ENCODE measurements at places on chromosomes 1 and 21. TPM values are rescaled to one million over a fixed set of nuclear protein-coding genes. Genes with fewer than 3 reads are reported as not detected.

DNA sequence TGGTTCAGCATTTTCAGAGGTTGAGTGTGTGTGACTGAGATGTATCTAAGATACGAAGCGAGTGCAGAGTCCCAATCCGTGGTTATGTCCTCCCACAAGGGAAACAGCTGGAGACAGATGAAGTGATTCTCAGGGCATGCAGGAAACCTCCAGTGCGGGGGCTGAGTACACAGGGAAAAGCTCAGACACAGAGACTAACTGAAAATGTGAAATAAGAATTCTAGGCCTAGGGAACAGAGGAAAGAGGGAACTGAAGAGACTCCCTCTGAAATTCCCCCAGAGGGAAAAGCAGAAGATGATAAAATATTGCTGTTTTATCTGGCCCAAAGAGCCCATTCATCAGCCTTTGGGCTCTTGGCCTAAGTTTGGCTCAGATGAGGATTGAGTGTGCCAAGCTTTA lies 116.8 kb downstream of the LRRC53 start:
- DNase-seq, result no peak

GRCh38 chr1:26315874-26316850 lies 1.6 kb upstream of the CD52 start:
- no peak for DNase-seq

DNA sequence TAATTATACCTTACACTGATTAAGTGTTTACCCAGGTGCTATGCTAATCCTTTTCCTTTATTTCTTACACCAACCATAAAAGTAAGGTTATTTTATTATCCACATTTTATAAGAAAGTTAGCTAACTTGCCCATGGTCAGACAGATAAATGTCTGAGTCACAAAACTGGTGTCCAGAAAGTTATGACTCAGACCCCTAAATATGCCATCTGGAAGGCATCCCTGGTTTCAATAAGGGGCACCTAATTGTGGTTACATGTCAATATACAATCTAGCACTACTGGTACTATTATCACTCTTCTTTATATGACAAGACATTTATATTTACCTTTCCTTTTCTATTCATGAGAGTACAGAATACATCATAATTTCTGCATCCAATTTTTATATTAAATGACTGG lies 496.5 kb upstream of the ADGRL2 start:
- no peak for DNase-seq

- DNase-seq, result no peak
These were observed 13.1 kb downstream of the ZNF326 start for GRCh38 chr1:90007979-90008404.

DNA sequence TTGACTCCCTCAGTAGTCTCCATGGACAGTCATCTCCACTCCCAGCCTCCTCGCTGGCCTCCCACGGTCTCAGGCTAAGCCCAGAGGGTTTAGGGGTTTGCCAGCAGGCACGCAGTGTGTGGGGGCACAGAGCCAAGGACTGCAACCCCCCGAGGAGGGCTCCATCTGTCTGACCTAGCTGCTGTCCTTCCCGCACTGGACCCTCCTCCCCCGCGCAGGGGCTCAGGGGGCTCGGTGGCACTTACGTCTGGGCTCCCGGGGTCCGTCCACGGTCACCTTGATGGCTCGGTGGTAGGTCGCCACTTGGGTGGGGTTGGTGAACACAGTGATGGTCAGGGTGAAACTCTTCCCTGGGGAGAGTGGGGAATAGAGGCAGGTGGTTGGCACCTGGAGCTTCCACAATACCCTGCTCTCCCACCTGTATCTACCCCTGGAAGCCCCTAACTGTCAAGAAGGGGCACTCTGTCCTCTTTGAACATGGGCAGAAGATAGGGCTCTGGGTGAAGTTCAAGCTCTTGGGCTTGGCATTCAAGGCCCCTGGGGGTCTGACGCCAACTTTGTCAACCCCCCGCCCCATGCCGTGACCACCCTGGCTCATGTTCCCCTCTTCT lies 11.0 kb downstream of the RUNX3 start:
- no peak for DNase-seq

GRCh38 chr1:12553963-12554362 lies 64.0 kb downstream of the DHRS3 start:
- DNase-seq, result no peak

GRCh38 chr1:152626744-152627143 lies 3.8 kb upstream of the LCE3A start:
- no peak for DNase-seq

DNA sequence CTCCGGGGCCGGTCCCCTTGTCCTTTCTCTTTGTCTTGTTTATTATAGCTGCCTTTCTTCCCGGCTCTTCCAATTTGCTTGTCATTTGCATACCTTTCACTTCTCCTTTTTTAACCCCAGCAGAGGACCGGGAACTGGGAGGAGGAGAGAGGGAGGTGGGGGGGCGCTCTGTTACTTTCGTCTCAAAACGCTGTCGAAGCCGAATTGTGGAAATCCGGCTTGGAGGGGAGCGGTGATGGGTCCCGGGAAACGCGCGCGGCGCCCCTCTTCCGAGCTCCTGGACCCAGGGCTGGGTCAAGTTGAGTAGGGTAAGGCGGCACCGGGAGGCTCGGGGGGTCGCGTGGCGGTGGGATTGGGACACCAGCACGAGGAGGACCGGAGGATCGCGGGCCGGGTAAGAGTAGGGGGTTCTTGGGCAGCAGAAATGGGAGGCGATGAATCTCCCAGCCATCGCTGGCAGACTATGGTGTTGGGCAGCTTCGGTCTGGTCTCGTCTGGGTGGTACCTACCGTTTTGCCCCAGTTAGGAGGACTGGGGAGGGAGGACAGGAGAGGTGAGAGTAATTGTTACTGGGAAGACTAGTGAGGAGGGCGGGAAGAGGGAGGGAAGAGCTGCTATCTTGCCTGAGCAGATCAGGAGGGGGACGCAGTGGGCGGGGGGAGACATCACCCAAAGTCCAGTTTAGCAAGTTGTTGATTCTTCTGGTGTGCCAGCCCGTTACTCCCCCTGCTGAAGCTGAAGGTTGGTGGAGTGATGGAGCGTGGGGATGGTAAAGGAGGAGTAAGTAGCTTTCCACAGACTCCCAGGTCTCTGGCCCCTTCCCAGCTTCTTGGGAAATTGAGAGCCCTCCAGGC lies 1.5 kb downstream of the PROX1 start:
- DNase-seq, result no peak

DNA sequence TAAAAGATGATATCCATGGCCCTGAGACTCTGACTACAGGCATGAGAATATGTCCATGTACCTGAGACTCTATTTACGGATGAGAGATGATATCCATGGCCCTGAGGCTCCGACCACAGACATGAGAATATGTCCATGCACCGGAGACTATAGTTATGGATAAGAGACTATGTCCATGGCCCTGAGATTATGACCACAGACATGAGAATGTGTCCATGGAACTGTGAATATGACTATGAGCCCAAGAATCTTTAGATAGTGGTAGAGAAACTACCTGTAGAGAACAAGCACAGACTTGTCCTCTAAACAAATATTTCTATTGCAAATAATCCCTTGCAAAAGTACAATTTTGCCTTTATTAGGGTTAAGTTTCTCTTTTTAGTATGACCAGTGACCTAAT lies 263.2 kb downstream of the PCP4 start:
- no peak for DNase-seq

DNA sequence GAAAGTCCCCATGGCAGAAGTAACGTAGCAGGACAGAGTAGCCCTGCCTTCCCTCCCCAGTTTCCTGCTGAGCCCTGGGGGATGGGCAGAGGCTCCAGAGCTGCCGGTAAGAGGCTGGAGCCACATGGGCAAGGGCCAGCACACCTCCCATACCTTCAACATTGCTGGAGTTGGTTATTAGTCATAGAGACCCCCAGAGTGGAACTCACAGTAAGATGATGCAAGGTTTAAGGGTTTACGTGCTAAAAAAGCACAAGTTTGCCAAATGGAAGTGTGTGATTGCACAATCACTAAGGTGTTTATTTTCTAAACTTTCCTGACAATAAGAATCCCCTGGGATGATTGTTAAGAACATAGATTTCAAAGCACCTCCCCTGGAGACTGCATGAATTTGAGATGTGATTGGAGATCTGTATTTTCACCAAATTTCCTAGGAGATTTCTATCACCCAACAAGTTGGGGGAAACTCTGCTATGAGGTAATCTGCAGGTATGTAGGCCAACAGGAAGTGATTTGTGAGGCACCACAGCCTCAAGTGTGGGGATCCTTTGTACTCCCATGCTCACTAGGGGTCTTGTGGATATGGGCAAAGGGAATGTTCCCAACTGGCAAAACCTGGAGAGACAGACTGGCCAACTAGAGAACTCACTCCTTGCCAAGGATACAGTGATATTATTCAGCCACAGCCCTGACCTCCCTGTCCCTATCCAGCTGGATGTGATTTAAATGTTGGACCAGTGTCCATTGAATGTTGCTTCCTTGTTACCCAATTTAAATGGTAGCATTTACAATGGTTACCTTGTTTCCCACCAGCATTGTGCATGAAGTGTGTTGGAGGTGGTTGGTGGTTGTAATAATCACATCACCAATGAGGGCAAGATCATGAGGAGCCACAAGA lies 37.1 kb upstream of the CSF1 start:
- peak; percentile 76 for DNase-seq

DNA sequence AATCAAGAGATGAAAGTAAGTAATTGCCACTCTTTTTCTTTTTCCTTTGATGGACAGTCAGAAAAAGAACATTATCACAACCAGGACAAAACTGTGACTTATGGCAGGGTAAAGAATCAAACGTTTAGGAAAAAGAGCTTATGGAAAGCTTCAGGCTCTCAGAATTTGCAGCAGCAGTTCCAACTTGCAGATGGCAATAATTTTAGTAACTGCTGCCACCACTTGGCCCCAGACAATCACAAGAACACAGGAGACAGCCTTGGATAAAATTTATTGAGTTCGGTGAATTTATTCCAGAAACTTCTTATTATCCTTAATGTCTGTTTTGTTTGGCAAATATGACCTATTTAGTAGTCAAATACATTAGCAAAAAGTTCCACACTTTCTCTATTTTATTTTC lies 804.4 kb downstream of the BRINP3 start:
- DNase-seq, result no peak

Gene SOD1
- total RNA-seq, result 137 TPM

Gene RORC
- total RNA-seq, result 70.6 TPM

Gene SFN
- 755 TPM for total RNA-seq

Gene MLLT11
- 0.53 TPM for total RNA-seq

Data from lower leg skin (tissue), 4 donors.